ENCODE measurements at places on chromosomes 3 and 15. TPM values are rescaled to one million over a fixed set of nuclear protein-coding genes. Genes with fewer than 3 reads are reported as not detected.

- DNase-seq, result no peak
Observed at GRCh38 chr15:69480932-69481331, 28.3 kb downstream of the RPLP1 start.

DNA sequence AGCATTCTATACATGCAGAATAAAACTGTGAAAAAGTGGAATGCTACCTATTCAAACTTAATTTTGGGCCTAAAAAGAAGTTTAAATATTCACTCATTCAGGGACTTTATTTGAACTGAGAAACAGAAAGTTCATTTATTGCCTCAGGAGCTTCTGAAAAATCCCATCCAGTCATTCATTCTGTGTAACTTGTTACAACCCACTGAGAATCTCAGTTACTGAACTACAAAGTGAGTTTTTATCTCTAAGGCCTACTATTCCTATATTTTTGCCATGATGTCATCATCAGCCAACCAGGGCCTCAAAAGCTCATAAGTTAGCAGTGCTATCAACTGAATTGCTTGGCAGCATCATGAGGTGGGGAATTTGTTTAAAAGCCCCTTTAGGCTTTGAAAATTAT is 98.0 kb upstream of the BOC start:
- no peak for DNase-seq

DNA sequence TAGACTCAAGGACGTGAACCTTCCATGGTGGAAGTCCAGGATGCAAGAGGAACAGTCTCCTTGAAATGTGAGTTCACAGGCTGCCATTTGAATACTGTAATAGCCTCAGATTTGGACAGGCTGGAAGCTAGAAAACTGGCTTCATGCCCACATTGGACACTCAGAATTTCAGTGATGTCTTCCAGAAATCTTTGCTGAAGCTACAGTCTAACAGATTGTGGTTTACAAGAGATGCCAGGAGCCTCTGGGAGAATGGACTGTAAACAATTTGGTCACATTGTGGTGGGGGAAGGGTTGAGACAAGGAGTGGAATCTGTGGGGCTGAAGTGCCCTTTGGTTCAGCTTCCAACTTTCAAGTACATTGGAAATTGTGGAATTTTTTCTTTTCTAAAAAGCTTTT is 252.0 kb upstream of the PROK2 start:
- DNase-seq, result no peak

CPN2 gene
- not detected for total RNA-seq

CKMT1A gene
- not detected for total RNA-seq

Measured in HT1080 (cell line).